Activated CD8-positive, alpha-beta memory T cell treated with anti-CD3 and anti-CD28 coated beads for 48 hours (primary cell): ENCODE measurements at places on chromosomes 3 and 15.

DNA sequence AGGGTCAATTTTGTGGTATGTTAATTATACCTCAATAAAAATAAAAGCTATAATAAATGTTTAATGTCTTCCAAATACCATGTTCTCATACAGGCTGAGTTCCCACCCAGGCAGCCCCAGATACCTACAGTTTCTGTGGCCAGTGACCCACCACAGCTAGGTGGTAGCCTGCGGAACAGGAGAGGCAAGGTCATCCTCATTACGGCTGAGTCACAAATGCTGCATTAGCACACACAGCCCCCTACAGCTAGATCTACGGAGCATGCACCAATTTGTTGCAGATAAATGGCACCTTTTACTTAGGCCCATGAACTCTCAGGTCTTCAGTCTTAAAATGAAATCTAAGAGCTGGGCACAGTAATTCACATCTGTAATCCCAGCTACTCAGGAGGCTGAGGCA lies 5.1 kb downstream of the SPATA12 start:
- DNase-seq, result no peak

GRCh38 chr3:143771939-143772338 lies 76.3 kb downstream of the SLC9A9 start:
- DNase-seq, result no peak

GRCh38 chr3:14377838-14378169 lies 24.6 kb upstream of the SLC6A6 start:
- DNase-seq, result no peak

DNA sequence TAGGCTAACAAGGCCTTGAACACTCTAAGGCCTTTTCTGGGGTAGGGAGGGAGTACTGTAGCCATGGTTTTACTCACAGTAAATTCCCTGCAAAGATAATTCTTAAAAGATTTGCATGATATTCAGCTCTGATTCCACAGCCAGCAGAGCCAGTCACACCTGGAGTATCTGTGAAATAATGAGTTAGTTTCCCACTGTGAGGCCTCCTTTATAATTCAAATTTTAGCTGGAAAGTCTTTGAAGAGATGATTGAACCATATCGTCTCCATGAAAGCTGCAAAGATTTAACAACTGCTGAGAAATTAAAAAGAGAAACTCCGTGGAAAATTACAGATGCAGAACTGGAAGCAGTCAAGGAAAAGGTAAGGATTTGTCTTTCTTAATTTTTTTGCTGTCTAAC lies 32.3 kb upstream of the DUT start:
- DNase-seq, result no peak

DNA sequence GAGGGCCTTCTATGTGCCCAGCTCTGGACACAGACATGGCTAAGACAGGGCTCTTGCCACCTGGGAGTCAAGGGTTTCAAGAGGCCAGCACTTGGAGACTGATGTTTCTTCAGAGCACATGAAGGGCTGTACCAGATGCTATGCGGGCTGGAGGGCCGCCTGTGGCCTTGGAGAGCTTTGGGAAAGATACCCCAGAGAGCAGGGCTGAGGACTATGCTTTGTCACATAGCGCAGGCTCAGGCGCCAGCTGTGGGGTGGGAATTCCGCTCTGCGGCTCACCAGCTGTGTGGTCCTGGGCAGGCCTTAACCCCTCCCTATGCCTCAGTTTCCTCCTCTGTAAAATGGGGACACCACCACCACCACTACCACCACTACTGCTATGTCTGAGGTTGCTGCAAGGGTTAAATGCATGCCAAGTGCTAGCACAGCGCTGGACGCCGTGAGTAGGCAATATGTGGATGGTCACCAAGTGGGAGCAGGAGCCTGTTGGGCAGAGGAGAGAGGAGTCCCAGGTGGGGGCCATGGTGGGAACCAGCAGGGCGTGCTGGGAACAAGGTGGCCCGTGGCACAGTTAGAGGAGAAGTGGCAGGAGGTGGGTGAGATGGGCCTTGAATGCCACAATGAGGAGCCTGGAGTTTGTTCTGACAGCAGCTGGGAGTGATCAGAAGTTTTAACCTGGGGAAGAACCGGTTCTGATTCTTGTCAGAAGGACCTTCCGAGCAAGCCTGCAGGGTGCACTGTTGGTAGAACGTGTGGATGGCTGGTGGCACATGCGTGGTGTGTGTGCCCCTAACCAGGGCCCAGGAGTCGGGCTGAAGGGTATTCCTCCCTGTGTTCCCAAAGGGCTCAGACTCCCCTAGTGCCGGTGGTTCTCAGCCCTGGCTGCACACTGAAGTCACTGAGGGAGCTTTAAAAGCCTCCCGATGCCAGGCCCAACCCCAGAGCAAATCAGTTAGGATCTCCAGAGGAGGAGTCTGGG lies 41.7 kb downstream of the FEM1B start:
- no peak for DNase-seq

DNA sequence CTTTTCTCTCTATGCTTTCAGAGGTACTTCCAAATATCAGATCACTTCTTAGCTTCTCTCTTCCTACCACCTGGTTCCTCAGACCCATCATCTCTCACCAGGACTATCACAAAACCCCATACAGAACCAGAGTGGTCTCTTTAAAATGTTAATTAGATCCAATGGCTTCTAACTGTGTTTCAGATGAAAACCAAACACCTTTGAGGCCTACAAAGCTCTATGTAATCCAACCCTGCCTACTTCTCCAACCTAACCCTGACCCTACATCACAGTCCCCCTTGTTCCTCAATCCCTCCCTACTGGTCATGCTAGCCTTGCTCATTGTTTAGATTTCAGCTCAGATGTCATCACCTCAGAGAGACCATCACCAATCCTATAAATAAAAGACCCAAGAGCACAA lies 34.8 kb downstream of the SUMF1 start:
- DNase-seq, result no peak

DNA sequence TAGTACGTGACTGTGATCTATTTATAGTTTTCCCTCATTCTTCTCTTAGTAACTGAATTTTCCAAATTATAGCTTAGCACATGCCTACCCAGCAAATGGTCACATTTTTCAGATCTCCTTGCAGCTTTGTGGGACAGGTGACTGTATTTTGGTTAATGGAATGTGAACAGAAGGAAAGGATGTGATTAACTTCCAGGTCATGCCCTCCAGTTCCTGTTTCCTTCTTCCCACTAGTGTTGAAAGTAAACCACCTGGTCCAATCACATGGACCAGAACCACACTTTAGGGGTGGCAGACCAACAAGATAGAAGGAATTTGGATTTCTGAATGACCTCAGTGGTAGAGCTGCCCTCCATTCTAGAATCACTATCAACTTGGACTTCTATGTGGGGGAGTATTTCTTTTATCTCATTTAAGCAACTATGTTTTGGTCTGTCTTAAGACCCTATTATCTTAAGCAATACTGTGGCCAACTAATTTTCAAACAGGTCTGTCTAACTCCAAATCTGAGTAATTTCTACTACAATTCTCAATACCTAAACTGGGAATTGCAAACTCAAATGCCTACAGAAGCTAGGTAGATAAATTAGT lies 76.0 kb upstream of the TSC22D2 start:
- DNase-seq, result no peak

DNA sequence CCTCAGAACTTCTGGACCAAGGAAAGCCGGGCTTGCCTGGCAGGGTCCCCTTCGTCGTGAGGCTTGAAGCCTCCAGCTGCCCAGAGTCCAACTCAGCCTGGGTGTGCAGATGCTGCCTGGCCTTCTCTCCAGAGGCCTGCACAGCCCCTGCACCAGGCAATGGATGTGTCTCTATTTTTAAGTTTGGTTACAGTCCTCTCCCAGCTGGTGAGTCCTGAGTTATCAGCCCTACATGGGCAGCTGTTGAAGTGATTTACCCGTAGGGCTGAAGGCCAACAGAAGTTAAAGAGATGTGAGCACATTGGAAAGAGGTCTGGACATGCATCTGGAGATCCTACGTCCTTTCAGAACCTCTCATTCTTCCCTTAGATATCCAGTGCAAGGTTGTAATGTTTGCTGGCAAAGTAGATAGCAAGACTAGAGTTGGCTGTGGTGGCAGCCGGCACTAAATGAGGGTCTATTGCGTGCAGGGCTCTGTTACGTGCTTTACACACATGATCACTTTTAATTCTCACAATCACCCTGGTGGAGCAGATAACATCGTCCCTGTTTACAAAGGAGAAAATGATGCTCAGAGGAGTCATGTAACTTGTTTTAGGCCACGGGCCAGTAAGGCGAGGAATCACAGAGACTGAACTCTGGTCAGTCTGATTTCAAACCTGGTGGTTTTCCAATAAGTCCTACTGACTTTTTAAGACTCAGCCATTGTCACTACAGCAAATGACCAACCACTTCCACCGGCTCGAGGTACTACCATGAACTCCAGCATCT lies 9.9 kb downstream of the FYCO1 start:
- no peak for DNase-seq

DNA sequence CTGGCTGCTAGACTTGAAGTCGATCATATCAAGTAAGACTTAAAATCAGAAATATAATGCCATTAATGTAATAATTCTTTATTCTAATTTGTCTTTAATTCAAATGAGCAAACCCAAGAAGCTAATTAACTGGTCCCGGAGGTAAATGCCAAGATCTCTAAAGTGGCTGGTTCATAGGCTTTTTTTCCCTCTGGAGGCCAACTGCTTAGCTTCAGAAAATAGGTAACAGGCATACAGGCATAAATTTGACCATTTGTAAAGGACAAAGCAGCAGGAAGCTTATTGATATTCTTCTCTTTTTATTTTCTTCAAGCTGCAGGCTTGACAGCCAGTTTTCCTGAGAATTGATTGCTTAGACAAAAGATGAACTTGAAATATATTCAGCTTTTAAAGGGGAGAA lies 158.6 kb upstream of the RAP2B start:
- DNase-seq, result no peak

DNA sequence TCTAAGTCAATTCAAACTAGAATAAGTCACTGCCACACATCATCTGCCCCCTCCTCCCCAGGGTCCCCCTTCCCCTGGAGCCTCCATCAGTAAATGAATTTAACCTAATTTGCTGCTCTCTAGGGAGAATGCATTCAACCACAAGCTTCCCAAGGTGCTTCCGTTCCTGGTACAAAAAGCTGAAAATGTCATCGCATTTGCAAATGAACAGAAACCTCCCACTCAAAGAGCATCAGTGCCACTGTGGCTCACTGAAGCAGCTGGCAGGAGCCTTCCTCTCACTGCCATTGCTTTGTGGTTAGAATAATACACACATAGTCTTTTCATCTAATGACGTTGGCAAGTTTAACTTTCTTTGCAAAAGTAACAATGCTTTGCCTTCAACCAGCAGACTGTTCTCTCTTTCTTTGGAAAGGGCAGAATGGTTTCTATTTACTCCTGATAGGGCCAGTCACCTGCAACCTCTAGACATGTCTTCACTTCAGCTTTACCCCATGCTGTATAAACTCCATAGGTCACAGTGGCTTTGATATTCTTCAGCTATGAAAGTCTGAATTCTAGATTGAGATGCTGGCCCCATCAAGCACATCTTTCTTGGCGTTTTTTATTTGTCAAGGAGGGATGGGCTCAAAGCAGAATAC lies 238.1 kb downstream of the CPNE4 start:
- DNase-seq, result no peak

- DNase-seq, result no peak
Observed at GRCh38 chr3:128011140-128011539, 41.1 kb upstream of the SEC61A1 start.

GRCh38 chr3:134359121-134360010 lies 14.9 kb downstream of the AMOTL2 start:
- DNase-seq, result no peak

GRCh38 chr15:52730173-52730572 lies 51.0 kb upstream of the ATOSA start:
- no peak for DNase-seq

DNA sequence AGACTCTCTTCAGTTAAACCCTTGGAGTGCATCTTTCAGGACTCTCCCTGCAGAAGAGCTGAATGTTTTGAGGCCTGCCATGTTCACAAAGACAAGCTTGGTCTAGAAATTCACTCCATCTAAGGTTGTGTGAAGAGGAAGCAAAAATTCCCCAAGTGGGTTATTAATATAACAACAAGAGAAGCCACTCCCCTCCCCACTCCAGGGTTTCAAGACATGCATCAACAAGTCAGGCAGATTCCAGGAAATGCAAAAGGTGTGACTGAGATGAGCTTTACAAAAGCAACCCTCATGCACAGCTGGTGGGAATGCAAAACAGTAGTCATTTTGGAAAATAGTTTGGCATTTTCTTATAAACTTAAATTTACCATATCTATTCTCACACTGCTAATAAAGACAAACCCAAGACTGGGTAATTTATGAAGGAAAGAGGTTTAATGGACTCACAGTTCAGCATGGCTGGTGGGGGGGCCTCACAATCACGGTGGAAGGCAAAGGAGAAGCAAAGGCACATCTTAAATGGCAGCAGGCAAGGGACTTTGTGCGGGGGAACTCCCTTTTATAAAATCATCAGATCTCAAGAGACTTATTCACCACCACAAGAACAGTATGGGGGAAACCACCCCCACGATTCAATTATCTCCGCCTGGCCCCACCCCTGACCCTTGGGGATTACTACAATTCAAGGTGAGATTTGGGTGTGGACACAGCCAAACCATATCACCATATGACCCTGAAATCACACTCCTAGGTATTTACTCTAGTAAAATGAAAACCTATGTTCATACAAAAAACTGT lies 31.3 kb downstream of the TARS3 start:
- DNase-seq, result no peak

- DNase-seq, result no peak
Observed at GRCh38 chr3:52454938-52455282, 494 bp upstream of the NISCH start.

- DNase-seq, result no peak
Observed at GRCh38 chr3:134346744-134347143, 27.5 kb downstream of the AMOTL2 start.

DNA sequence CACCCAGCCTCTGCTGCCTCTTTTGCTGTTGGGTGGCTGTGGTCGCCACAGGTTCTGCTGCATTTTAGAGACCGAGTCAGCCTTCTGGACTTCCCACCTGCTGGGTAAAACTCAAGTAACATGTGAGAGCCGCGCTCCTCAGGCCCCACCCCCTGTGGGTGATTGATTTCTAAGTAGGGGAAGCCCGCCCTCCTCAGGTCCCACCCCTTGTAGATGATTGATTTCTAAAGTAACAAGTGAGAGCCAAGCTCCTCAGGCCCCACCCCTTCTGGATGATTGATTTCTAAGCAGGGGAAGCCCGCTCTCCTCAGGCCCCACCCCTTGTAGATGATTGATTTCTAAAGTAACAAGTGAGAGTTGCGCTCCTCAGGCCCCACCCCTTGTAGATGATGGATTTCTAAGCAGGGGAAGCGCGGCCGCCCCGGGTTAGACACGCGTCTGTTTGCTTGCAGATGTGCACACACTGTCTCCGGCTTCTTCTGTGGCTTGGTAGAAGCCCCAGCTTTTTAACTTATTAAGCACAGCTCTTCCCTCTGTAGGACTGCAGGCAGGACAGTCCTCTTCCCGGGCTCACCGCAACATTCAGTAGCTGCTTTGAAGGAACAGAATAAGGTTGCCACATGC lies 83.4 kb downstream of the FAM43A start:
- peak; percentile 52 for DNase-seq

GRCh38 chr15:80878867-80879250 lies 99.7 kb downstream of the CEMIP start:
- DNase-seq, result no peak

GRCh38 chr3:2274526-2274925 lies 175.9 kb downstream of the CNTN4 start:
- no peak for DNase-seq
